ENCODE measurements at places on chromosomes 4 and X.

DNA sequence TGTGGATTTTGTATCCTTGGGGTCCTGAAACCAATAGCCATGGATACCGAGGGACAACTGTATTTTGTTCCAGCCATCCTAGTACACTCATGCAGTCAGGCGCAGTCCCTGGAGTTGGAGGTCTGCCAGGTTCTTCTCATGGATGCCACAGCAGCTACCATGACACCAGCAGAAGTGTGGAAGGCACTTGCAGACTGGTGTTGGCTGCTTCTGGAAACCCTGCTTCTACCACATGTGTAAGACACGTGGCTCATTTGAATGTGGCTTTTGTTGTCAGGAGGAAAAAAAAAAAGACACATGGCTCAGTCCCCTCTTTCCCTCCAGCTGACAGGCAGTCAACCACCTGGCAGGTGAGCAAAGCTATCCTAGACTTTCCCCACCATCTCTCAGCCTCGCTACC, 19.4 kb downstream of the DRD5 start:
- no peak for DNase-seq

DNA sequence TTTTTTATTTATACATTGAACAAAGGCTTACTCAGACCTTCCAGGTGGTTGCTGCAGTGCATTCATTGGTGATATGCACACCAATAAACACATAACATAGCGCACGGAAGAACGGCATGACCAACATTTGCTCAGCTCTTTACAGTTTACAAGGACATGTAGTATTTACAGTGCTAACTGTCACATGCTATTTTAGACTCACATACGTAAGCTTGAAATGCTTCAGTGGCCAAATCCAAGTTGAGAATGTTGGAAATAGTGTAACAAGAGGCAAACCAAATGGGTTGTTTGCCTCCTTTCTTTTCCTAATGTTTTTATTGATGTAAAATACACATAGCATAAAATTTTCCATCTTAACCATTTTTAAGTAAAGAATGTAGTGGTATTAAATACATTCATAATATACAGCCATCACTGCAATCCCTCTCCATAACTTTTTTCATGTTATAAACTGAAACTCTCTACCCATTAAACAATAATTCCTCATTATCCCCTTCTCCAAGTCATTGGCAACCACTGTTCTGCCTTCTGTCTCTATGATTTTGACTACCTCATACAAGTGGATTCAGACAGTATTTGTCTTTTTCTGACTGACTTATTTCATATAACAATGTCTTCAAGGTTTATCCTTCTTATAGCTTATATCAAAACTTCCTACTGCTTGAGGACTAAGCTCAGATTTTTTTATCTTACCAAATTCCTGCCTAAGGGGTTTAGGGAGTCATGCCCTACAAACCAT, 1722.9 kb upstream of the AGA start:
- DNase-seq: no peak

DNA sequence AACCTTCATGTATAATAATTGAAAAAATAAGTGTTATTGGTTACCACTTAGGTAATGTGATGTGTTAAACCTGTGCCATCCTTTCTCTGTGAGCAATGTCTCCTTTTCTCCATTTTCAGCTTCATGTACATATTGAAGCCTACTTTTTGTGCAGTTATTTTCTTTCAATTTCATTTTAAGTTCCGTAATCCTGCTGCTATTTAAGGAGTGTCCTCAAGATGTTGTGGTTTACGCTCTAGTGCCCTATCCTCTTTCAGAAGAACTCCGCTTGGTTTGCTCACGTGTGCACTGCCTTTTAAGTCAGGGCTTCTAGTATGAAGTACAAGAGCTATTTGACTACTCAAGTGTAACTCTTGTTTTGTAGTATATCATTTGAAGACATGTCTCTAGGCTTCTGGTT, 2253.2 kb upstream of the TENM3 start:
- DNase-seq: no peak

- DNase-seq: no peak
These were observed 117.2 kb downstream of the GASK1B start for GRCh38 chr4:158055668-158056067.

All from NCI-H1694 treated with DMSO at 0.1 percent for 48 hours (cell line).